ENCODE measurements at places on chromosomes 5 and 9.

DNA sequence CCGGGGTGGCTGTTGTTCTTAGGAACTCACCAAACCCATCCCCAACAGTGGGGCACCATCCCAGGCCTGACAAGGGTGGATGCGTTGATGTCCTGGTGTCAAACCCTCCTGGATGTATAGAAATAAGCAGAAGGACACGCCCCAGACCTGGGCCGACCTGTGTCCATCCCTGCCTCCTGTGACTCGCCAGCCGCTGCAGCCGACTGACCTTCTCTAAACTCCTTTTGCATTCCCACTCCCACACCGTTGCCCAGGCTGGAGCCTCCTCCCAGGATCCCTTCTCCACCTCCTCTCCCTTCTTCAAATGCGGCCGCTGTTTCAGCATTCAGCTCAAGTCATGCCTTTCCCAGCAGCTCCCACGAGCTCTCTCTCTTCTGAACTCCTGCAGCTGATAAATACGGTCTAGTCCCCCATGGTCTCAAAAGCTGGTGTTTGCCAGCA lies 213.2 kb upstream of the IER5L start:
- ATAC-seq = no peak

DNA sequence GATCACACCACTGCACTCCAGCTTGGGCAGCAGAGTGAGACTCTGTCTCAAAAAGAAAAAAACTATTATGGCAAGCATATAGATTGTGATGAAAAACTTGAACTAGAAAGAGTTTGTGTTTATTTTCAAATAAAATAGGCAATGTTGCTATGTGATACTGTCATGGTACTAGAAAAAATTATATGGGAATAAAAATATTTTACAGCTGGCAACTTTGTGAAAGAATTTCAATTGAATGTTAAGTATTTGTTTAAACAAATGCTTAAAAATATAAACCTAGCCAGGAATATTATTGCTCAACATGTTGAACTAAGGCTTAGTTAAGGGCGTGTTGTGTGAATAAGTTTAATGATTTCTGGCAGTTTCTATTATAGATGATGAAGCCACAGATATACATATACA lies 31.7 kb downstream of the HSDL2 start:
- no peak for ATAC-seq

DNA sequence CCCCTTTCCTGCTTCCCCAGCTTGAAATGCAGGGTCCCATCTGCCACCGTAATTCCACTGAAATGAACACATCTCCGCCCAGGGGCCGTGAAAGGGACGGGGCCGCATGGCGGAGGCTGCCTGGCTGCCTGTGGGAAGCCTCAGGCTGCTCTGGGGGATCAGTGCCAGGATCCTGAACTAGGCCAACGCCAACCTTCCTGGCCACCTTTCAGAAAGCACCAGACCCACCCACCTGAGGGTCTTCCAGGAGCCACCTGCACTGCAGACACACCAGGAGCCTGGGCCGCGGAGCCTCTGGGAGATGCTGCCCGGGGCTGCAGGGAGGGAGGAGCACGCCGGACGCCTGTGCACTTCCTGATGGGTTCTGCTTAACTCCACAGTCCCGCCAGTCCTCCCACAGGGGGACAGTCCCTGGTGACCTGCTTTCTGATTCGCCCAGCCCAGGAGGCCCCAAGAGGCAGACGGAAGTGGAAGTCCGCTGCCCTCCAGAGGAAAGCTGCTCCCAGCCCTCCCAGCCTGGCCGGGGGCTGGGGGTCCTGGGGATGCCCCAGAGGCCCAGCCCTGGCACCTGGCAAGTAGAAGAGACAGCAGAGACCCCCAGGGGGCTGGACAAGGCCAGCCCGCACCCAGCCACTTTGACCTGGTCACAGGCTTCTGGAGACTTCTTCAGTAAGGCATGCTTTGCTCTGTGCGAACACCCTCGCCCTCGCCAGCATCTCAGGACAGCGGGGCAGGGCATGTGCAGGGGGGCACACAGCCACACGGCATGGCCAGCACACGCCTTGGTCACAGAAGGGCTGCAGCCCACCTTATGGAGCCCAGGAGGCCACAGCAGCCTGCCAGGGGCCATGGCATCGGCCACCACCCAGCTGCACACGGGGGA lies at the start of gene CARD9:
Gene CARD9, minus strand, starts transcription at position 370 of the 883 bp plus-strand sequence. CDS start 1,591 bp downstream, outside the sequence.
- ATAC-seq = peak; percentile 90

- no peak for ATAC-seq
These were observed 207.3 kb downstream of the TMEM38B start for GRCh38 chr9:105901514-105902109.

DNA sequence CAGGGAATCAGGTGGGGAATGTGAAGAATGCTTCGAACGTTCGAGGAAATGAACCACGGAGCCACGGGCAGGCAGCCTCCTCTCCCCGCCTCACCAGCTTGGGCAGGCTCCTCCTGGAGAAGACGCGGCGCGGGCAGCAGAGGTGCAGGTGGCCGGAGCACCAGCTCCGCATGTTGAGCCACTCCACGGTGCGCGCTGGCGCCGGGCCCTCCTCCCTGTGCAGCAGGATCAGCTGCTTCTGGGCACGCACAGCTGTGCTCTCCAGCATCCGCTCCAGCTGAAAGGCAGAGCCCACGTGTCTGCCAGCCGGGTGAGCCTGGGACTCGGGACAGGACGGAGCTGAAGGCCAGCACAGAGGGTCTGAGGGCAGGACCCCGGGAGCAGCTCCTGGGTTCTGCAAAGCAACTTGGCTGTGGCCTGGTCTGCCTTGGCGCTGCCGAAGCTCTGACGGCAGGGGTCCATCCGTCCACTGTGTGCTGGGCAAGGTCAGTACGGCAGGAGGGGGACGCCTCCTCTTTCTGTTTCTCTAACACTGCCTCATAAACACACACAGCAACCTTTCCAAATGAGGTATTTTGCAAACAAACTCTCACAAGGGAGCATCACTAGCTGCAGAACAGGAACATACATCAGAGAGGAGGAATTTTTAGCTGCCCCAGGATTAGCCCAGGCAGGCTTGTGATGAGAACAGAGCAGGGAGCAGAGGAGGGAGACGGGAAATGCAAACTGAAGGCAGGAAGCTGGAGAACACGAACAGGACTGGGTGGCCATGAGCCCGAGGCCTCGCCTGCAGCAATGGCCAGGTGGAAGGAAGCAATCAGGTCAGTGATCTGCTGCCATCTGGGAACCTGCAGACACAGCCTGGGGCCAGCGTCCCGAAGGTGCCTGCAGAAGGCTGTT lies 20.1 kb upstream of the NSMF start:
- ATAC-seq = no peak

DNA sequence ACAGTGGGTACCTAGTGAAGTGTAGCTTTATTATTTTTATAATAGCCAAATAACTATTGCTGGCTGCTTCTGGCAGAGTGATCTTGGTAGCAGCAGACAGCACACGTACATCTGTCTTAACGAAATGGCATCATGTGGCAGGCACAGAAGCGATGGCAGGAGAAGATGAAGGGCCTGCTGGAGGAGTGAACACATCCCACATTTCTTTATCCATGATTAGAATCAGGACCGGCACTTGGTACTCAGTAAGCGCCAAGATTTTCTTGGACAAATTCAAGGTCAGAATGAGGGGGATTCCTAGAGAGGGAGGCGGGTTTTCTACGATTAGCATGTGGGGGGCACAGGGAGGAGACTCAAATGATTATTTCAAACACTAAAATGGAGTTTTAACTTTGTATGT lies 23.0 kb upstream of the ZNF366 start:
- ATAC-seq = no peak

DNA sequence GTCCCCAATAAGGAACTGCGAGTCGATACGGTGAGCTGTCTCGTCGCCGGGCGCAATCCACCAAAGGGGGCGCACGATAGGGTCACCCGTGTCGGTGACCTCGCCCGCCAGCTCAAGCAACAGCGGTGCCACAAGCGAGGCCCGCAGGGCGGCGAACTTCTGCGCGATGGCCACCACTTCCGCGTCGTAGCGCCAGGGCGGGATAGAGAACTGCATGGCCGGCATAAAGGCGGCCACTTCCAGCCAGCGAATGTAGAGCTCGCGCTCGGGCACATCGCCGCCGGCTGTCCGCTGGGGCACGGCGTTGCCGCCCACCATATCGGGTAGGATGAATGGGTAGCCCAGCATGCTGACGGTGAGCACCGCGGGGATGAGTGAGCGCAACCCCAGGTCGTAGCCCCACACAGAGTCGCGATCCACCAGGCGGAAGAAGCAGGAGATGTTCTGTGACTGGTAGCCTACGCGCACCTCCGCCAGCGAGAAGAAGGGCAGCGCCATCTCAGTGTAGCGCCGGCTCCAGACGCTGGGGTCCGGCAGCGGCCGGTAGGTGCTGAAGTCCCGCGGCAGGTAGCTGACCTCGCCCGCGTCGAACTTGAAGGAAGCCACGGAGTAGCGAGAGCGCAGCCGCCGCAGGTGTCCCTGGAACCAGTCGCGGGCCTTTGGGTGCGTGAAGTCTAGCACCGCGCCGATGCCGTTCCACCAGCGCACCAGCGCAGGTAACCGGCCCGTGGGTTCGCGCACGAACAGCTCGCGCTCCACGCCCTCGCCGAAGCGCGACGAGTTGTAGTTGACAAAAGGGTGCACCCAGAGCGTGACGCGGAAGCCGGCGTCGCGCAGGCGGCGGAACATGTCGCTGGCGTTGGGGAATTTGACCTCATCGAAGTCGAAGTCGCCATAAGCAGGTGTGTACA lies 5.5 kb downstream of the MYORG start:
- peak; percentile 9 for ATAC-seq

DNA sequence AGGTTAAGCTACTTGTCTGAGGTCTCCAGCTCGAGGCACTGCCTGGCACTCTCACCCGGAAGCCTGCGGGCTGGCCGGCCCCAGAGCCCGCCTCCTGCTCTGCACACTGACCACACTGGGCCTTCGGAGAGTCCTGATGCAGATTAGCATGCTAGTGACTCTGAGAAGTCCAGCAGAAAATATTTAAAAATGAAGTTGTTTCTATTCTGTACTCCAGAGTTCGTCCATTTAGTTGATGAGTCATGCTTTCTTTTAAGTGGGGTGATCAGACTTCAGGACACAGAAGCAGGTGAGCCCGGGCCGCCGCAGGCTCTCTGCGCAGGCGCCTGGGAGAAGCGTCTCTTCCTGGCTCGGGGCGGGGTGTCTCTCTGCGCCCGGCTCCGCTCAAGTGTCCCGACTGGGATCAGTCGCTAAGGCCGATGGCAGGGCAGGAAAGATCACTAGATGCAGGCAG lies 32.5 kb downstream of the FAM240B start:
- ATAC-seq = peak; percentile 69

GRCh38 chr5:148343046-148343407 lies 7.7 kb downstream of the SPINK9 start:
- no peak for ATAC-seq

- ATAC-seq = peak; percentile 95
These were observed 103.5 kb downstream of the GCNT1 start for GRCh38 chr9:76562511-76562911.

DNA sequence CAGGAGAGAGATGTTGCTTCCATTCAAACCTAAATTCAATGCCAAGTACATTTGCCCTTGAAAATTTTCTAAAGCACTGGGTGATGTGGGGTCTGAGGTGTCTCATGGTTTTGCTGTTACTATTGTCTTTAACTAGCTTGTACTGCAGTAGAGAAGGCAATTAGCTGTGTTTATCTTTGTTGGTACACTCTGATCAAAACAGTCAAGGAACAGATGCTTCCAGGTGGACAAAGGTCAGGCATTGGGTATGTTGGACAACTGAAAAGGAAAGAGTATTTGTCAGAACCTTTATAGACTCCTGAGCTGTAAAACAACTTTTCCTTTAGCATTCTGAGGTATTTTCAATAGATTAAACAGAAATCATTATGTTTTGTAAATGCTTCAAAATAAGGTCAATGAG lies 2228.7 kb upstream of the WWC1 start:
- ATAC-seq = no peak

DNA sequence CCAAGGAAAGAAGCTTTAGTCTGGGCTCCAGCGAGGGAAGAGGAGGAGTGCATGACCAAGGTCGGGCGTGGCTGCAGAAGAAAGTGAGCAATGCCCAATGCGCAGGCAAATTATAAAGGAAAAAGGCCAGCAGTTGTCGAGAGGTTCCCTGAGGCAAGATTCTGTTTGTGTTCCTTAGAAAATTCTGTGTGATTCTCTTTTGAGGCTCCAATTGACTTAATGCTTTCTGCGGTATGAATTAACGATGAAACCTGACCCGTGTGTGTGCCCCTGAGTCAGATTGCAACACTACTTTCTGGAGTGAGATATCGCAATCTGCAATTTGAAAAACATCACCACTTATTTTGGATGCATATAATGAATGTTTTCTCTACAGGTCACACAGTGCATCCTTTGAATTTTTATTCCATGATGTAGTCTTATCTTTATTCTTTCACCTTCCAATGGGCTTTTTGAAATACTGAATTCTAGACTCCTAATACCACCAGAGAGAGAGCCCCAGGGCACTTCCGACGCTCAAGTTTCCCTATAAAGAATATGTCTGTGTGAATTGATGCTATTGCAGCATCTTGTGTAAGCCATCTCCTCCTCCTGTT lies 117.9 kb upstream of the IL6ST start:
- no peak for ATAC-seq

- no peak for ATAC-seq
These were observed 41.4 kb downstream of the SYK start for GRCh38 chr9:90842996-90843395.

DNA sequence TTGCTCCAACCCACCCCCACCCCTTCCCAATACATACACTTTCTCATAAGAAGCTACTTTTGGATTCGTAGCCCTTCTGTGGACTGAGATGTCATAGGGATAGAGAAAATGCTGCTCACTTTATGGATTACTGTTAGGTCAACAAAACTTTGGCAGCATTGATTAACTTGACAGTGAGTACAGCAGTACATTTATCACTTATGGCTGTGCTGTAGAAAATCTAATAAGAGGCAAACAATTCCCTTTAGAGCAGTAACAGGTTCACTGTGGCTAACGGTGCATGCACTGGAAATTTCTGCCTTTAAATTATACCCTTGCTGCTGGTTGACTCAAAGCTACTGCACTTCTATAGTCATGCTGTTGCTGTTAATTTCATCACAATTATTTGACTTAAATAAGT lies 59.2 kb downstream of the PPIC start:
- ATAC-seq = no peak

DNA sequence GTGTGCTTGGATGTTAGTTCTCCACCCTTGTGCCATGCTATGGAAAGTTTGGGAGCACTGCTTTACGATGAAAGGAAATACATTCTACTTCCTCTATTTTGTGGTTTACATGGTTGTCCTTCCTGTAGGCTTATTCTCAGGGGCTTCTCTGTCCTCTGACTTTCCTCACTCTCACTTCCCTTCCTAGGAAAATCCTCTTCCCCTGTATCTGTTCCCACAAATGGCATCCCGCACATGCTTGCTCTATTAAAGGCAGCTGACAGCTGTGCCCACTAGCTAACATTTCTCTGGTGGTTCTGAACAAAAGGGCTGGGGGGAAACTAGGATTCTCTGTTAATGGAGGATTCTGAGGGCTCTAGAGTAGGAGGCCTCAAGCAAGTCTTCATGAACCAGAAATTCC lies 52.4 kb downstream of the FAM170A start:
- no peak for ATAC-seq

DNA sequence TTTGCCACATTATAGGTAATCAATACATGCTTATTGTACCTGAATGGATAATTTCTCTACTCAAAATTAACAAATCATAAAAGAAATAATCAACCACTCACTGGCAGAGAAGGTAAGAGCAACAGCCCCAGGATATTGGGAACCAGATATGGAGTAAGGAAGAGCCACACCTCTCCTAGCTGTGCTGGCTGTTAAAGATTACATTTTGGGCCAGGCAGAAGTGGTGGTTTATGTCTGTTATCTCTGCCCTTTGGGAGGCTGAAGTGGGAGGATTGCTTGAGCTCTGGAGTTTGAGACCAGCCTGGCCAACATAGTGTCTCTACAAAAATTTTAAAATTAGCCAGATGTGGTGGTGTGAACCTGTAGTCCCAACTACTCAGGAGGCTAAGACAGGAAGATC lies 56.4 kb downstream of the BHMT start:
- no peak for ATAC-seq

All from activated T-helper 17 cell treated with anti-CD3 and anti-CD28 coated beads, Interleukin-2, amount 50 U/mL, for 72 hours (primary cell).